ENCODE measurements at places on chromosomes 6 and 20.
A peak's percentile ranks its signal among the peaks of the same experiment; 100 is the strongest.

- no peak for DNase-seq
Observed at GRCh38 chr6:16694781-16695578, 66.3 kb downstream of the ATXN1 start.

DNA sequence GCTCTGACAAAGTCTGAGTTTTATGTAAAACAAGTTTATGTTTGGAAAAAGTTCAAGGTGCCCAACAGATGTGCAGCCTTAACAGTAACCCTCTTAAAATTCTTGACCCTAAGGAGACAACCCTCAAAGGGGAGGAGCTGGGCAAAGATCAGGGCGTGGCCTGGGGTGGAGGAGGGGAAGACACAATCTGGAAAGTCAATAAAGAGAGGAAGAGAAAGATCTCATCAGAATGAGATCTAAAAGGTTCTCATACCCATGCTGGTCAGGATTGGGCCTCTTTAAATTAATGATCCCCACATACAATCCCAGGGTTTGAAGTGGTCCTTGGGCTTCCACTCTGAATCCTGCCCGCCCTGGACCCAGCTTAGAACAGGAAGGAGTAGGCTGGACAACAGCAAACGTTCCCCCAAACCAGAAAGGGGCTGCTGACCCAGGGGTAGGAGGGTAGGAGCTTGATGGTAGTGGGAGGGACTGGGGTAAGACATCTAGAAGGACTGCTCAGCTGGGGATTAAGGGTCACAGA is 33.0 kb downstream of the FOXP4 start:
- DNase-seq: no peak

- no peak for DNase-seq
Observed at GRCh38 chr6:132687306-132687705, 26.5 kb downstream of the VNN1 start.

GRCh38 chr6:118122801-118123200 is 215.7 kb downstream of the SLC35F1 start:
- no peak for DNase-seq

- DNase-seq: peak; percentile 82
Observed at GRCh38 chr20:17680836-17681725, 961 bp downstream of the RRBP1 start.

GRCh38 chr20:8228315-8228714 is 96.2 kb downstream of the PLCB1 start:
- no peak for DNase-seq

DNA sequence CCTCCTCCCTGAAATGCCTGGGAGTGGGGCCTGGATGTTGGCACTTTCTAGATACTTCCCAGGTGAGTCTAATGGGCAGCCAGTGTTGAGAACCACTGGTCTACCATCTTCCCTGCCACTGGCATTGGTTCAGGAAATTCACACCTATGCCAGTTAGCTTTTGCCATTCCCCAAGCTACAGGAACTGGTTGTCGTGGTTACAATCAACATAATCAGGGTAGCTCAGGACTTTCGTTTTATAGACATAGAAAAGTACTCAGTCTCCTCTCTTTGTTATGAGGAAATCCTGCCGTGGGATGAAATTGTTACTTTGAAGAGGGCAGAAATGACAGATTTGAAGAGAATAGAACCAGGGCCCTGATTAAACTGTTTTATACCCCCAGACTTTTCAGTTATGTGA is 127.9 kb upstream of the FOXO3 start:
- DNase-seq: no peak

- DNase-seq: no peak
Observed at GRCh38 chr6:165439928-165440554, 130.6 kb upstream of the C6orf118 start.

DNA sequence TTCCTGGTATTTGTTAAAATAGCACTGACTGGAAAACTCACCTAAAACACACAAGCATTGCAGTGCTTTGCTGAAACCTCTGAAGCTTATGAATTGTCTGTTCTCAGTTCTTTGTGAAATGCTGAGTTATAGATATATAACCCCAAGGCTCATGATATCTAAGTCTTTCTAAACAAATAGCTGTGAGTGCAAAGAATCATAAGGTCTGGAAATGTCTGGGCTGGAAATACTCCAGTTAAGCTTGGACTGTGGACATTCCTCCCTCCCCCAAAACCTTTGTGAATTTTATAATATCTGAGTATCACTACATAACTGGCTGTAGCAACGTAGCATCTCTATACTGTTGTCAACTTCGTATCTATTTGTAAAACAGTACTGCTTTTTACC is 69.1 kb downstream of the CBLN4 start:
- no peak for DNase-seq

DNA sequence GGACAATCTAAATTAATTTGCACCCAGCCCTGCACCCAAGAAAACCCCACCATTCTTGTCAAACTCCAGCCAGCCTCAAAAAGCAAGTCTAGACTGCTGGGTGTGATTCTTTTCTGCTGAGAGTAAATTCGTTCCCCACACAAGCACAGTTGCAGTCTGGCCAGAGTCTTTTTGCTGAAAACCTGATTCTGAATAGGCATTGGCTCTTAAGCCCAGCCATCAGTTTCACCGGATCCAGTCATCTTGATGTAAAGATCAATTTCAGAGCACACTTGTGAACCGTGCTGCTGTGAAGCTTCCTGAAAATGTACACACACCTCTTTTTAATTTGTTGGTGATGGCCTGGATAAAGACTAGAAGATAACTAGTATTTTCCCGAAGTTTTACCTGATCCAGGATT is 159.4 kb upstream of the GGTLC1 start:
- DNase-seq: no peak

- DNase-seq: no peak
Observed at GRCh38 chr6:77299931-77300330, 163.4 kb downstream of the HTR1B start.

DNA sequence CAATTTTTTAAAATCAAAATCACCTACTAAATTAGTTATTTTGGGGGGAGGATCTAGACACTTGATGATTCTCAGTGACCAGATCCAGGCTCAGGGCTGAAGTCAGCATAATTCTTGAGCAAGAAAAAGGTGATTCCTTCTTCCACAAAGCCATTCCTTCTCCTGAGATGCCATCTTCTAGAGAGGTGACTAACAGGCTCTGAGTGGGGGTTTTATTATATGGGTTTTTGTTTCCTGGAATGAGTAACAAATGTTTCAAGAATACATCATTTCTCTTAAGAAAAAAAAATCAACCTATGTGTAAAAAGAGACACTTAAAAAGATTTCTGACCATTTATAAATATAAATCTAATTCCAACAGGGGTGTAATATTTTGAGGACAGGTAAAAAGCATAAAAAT is 154.3 kb downstream of the NFATC2 start:
- DNase-seq: no peak

GRCh38 chr20:9068233-9068801 is 570 bp upstream of the PLCB4 start:
- DNase-seq: no peak

DNA sequence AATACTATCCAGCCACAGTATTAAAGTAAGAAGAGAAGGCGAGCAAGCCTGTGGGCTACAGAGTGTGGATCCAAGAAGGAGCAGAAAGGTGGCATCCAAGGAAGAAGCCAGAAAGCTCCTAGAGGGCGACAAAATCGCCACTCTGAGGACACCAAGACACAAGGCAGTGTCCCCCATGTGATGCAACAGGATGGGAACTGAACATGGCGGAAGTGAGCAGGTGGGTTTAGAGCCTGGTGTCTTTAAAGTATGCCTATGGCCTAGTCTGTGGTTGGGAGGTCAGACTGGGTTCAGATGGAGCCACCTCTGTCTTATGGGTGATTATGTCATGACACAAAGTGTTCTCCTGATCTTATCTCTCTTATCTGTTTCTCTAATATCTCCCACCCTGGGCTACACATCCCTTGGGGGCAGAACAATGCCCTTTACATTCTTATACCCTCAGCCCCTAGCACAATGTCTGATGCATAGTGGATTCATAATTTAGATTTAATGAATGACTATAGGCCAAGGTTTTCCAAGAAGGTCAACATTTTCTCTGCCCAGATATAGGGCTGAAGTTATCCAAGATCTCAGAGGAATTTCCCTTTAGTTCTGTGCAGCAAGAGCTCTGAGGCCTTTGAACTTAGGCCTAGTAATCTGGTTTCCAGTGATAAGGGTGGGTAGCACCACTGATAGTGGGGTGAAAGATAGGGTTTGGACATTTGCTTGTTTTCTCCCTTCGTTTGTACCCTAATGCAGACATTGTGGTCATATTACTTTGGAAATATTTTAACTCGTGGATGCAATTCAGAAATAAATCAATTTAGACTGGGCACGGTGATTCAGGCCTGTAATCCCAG is 167.3 kb upstream of the AKIRIN2 start:
- DNase-seq: no peak

- no peak for DNase-seq
Observed at GRCh38 chr6:64817525-64817924, 889.5 kb downstream of the EYS start.

DNA sequence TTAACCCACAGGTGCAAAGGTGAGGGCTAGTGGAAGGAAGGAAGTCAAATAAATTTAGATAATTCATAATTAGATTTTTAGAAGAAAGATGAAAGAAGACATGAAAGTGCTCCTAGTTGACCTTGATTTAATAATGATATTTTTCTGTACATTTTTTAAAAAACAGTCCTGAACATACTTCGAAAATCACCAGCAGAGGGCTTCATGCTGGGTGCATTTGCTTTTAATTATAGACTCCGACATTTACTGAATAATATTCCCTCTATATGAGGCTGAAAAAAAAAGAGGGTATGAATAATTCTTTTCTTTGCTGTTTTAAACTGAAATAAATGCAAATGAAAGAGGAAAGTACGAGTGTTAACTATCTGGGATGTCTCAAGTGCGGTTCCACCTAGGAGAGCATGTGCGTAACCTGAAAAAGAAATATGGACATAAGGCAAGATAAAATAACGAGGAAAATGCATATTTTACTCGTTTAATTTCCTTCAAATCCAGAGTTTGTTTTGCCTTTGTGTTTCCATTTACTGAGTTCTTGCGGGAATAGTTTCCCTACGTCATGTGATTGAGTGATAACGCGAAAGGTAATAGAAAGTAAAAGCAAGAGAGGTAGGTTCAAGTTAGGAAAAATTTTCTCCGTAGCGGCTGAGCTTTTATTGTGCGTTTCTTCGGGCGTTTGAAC is 3.1 kb upstream of the TFAP2B start:
- no peak for DNase-seq

- no peak for DNase-seq
Observed at GRCh38 chr6:37008484-37009465, 3.3 kb downstream of the FGD2 start.

DNA sequence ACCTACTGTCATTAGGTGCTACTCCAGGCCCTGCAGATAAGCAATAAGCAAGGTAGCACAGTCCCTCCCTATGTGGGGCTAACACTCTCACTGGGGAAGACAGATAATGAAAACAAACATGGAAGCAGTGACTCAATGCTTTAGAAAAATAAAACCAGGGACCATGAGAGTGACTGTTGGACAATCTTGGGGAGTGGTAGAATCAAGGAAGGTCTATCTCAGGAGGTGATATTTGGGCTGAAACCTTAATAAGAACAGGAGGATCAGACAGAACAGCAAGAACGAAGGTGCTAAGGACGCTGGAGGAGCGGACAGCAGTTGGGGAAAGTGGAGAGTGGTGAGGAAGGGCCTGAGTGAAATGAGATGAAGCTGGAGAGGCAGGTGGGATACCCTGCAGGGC is 58.2 kb downstream of the BANF2 start:
- no peak for DNase-seq

DNA sequence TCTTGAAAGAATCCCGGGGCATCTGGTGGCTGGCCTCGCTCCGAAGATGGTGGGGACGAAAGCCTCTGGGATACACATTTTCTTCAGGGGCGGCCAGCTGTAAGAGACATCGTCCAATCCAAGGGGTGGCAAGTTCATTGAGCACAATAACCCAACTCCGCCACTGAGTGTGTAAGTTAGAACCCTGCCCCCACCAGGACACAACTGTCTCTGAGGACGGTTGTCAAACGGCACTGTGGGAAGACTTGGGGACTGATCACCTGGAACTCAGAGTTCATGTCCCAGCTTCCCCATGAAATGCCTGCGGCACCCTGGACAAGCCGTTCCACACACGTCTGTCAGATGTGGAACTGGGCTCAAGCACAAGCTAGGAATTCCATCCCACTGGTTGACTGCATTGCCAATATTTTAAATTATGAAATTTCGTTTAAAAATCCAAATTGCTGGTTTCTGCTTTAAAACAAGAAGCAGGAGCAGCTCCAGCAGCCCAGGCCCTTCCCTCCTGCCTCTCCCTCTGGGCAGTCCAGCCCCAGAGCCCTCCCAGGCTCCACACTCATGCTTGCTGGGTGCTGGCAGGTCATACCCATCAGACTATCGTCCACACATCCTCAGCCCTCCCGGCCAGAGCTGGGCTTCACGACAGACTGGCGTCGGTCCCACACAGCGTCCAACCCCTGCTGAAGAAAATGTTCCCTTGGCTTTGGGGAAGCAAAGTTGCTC is 80.9 kb upstream of the AFDN start:
- no peak for DNase-seq

GRCh38 chr6:85498596-85499258 is 48.8 kb downstream of the NT5E start:
- DNase-seq: no peak

DNA sequence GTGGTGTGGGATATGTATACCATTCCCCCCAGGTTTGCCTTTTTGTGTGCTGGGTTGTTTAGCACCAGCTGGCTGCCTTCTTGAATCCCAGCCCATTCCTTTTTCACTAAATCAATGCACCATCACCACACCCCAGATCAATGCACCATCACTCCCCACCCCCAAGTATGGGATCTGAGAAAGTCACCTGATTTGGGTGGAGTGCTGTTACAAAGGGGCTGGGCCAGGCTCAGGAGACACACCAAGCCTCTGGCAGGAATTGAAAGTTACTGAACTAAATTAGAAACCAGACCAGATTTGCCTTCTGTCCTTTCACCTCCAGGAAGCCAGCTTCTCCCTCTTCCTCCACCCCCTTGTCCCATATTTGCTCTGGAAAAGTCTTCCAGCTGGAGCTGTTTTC is 19.6 kb upstream of the PKHD1 start:
- no peak for DNase-seq
